Activated CD4-positive, alpha-beta T cell treated with anti-CD3 and anti-CD28 coated beads, Interleukin-2, amount 10 ng/mL, durations not matched to agents 7 days and 5 days (primary cell): ENCODE measurements at places on chromosomes 2 and 18.

DNA sequence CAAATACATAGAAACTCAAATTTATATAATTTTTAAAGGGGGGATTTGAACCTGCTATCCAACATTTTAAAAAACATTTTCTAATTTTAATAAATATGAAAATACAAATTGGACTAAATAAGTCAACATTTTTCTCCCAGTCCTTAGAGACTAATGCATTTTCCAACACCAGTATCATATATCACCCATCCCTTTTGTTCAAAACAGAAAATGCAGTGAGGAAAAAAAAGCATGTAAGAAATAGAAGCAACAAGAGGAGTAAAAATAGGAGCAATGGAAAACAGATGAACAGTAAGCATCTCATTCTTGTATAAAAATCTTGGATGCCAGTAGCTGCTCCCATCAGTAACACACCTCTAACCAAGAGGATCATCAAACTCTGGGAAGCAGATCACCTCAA, 25.5 kb downstream of the KLF7 start:
- no peak for DNase-seq

DNA sequence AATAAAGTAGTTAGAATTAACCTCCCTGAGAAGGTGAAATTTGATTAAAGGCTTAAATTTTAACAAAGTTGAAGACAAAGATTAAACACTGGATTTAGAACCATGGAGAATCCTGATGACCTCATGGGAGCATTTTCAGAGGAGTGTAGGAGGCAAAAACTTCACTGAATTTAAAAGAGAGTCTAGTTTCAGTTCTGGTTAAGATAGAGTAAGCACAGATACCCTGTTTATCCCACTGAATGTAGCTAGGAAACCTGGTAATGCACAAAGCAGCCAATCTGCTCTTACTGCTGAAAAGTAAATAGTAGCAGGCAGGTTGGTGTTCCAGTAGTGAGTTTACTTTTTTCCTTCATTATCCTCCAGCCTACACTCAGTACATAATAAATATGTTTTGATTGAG, 654.9 kb upstream of the SYT4 start:
- DNase-seq: no peak

GRCh38 chr18:47800248-47800647, 130.2 kb downstream of the SMAD2 start:
- no peak for DNase-seq

GRCh38 chr18:36688020-36688965, 140.5 kb downstream of the TPGS2 start:
- DNase-seq: peak; percentile 64

GRCh38 chr2:27977731-27978312, 87.3 kb downstream of the BABAM2 start:
- DNase-seq: no peak

DNA sequence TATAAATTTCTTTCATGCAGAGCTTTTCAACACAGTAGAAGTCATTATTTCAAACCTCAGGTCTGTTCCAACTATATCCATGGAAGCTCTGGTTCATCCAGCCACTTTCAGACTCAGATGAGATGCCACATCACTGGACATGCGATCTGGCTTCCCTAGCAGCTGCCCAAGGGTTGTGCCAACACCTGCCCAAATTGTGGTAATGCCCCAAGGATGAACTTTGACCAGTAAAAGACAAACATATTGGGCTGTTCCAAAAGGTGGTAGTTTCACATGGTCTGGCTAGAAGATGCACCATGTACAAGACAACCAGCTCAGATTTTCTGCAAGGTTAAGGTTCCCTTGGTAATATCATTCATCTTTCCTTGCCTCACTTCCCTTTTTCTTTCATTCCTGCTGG, 101.9 kb downstream of the THADA start:
- no peak for DNase-seq

DNA sequence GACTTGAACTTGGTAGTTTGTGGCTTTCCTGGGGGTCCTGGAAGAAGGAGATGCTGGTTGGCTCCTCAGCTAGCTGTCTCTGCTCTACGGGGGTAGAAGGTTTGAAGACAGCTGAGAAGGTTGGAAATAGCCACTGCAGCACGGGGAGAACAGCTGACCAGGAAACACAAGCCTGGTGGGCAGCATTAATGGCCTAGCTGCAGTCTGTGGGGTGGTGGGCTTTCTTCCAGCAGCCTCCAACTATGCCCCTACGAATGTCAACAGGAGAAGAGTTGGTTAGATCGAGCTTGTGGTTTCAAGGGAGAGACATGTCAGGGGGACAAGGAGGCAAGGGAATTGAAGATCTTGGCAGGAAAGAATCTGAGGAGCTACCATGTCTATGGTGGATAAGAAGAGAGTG, 38.9 kb downstream of the PMAIP1 start:
- no peak for DNase-seq

GRCh38 chr18:44679056-44679913, 1.4 kb upstream of the SETBP1 start:
- peak; percentile 75 for DNase-seq

DNA sequence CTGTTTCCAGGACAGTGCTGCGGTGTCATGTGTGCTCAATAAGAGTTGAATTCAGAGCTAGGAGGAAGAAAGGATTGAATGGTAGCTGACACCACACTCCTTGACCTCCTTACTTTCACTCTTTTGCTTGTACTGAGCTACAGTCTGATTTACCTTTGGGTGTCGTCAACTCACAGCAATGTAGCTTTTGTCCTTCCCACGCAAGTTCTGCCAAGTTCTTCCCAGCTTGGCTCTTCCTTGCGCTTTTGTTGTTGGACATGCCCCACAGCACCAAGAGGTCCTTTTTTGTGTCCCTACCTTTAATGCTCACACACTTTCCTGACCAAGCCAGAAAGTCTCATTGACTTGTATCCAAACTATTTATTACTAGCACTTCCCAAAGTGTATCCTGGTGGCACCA, 38.3 kb upstream of the ITGB6 start:
- no peak for DNase-seq
